ENCODE measurements at places on chromosomes 2 and 18.

DNA sequence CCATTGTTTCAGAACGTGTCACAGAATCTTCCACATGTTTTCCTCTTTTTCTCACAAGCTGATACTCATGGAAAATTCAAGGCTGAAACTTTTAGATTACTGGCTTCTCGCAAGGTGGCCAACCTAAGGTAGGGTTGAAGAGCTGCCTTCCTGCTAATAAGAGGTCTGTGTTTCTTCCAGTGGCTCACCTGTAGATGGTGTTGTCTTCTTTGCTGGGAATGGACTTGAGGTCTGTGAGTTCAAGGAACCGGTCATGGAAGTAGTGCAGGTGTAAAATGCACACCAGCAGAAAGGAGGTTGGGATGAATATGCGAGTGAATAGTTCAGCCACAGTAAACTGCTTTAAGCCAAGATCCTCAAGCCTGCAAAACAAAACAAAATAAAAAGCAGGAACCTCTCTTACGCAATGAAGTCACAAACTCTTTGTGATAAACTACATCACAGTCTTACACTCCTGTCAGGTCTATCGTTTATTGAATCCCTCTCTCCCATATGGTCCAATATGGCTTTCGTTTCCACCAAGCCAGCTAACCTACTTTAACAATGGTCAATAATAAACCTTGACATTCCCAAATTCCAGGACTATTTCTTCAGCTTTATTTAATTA lies 258.9 kb downstream of the NAPG start:
- DNase-seq, result no peak

- no peak for DNase-seq
These were observed 40.1 kb upstream of the CLASP1 start for GRCh38 chr2:121689356-121689755.

GRCh38 chr18:37470986-37471385 lies 94.6 kb downstream of the CELF4 start:
- DNase-seq, result no peak

DNA sequence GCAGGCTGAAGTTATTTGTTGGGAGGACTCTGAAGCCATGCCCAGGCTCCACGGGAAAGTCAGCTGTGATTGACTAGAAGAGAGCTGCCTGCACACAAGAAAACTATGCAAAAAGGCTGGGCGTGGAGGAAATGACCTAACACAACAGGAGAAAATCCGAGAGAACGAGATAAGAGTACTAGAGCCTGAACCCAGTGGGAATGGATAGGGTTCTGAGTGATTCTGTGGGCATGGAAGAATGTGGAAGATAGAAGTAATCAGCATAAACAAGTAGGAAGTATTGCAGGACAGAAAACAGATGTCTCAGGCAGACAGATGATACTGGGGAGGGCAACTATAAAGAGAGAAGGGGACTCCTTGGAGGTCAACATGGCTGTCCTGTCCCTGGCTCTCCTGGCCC lies 12.1 kb upstream of the COPS8 start:
- no peak for DNase-seq

DNA sequence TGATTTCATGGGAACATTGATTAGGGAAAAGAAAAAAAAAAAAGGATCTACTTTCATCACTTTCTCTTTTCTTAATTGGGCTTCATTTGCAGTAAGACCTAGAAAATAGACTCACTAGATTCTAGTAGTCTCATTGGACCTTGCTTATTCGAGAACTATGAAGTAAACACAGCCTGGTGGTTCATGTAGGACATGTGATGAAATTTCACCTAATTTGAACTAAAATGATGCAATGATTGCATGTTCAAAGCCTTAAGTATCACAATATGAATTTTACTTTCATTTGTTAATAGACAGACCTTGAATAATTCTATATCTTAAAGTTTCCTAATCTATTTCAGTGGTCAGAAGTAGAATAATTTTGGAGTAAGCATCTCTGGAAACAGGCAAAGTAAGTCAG lies 688.9 kb upstream of the NRXN1 start:
- DNase-seq, result no peak

All from activated CD4-positive, alpha-beta T cell treated with anti-CD3 and anti-CD28 coated beads, Interleukin-10, Interleukin-2, amounts not matched to agents 100 ng/mL and 50 ng/mL, durations not matched to agents 16 hours and 8 hours (primary cell).